ENCODE measurements at places on chromosomes 3 and 15.

GRCh38 chr3:52313188-52313773 is 2.8 kb upstream of the DNAH1 start:
- no peak for DNase-seq

- peak; percentile 65 for DNase-seq
These were observed 15.0 kb downstream of the PTH1R start for GRCh38 chr3:46892285-46893145.

DNA sequence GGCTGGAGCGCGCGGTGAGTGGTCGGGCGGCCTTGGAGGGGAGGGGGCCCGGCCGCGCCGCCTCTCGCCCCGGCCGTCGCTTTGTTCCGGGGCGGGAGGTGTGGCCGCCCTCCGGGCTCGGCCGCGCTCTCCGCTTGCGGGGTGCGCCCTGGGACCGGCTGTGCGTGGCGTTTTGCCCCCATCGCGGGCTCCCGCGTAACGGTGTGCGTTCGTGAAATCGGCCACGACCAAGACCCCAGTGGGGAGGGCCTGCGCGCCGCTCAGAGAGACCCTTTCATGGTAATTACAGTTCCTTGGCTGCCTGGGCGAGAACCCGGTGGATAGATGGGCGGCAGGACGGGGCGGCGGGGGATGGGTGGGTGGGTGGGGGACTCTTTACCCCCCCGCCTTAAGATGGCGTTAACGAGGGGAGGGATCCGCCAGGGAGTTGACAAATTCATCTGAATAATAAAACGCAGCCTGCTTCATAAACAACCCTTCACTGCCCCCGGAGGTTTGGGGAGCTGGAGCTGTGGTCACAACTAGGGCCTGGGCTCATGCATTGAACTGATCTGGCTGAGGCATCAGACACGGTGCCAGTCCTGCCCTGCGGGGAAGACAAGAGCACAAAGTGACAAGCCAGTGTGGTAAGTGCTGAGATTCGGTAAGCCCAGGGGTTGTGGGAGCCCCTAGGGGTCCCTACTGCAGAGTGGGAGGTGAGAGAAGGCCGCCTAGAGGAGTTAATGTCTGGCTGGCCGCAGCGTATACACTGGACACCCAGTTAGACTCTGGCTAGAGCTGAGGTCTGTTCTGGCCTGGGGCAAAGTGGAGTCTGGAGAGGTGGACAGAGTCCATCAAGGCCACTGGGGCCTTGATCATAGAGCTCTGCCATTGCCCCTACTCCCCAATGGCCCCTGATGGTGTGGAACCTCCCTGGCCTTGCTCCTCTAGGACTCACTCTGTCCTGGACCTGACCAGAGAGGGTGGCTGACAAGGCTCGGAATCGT is 668 bp downstream of the MRAS start:
- peak; percentile 42 for DNase-seq

GRCh38 chr3:112740835-112741234 is 99.9 kb upstream of the CCDC80 start:
- no peak for DNase-seq

- DNase-seq: no peak
These were observed 100.1 kb downstream of the RPL39L start for GRCh38 chr3:187039100-187039722.

- no peak for DNase-seq
These were observed 97.1 kb upstream of the ICE2 start for GRCh38 chr15:60576044-60576443.

DNA sequence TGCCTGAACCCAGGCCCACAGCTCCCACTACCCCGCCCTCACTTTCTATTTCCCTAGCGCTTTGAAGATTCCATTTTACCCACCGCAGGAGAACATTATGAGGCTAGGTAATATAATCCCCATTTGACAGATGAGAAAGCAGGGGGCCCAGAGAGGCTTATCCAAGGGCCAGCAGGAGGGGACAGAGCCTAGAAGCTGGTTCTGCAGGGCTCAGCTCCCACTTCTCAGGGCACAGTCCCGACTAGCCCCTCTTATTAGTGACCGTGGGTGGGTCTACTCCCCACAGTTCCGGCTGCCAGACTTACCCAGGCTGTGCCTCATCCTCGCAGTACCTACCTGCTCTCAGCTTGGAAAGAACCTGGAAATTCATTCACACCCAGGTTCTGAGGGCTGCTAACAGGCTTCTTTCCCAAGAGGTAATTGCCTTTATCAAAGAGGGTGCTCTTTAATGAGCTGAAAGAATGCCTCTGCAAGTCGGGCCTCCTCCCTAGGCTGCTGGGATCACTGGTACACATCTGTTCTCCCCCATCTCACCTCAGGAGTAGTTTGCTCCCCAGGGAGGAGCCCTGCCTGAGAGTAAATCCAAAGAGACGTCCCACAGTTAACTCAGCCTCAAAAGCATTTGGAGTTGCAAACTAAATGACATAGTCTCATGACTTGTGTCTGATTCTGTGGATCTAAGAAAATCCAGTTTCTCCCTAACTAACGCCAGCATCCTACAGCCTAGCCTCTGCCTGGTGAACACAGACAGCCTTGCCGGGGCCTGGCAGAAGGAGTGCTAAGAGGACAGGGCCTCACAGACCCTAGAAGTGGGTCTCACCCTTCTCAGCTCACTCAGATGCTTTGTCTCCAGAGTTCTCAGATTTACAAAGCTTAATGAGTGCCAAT is 125.0 kb downstream of the CHSY1 start:
- no peak for DNase-seq

GRCh38 chr15:84793431-84794161 is 23.6 kb upstream of the ALPK3 start:
- no peak for DNase-seq

All from ovary (tissue), 10 donors.